Vagina (tissue), 2 donors: ENCODE measurements at places on chromosomes 1 and 21.

- no peaks in the 10 kb centered on the region for H3K27me3 ChIP-seq
- DNase-seq: no peak
- no peak overlapping the region for H3K27ac ChIP-seq
- H3K4me3 ChIP-seq: no peak overlapping the region
- no peaks in the 10 kb centered on the region for H3K4me1 ChIP-seq
These were observed 52.9 kb upstream of the RGS1 start for GRCh38 chr1:192522673-192523072.

- H3K36me3 ChIP-seq: no peaks in the 10 kb centered on the region
- H3K4me1 ChIP-seq: peaks cover 28% of the 10 kb centered on the region
These were observed 43.4 kb downstream of the CNST start for GRCh38 chr1:246609632-246610031.

DNA sequence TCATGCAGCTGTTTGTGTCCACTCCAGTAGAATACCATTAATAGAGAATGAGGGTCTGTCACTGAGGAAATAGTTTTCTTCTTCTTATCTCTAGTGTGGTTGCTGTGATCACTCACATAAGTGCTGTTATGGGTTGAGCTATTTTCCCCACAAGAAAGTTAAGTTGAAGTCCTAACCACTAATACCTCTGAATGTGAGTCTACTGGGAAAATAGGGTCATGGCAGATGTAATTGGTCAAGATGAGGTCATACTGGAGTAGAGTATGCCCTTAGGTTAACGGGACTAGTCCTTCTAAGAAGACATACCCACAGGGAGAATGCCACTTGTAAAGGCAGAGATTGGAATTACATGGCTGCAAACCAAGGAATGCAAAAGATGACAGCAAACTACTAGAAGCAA, 70.5 kb upstream of the COL24A1 start:
- H3K4me3 ChIP-seq: no peak overlapping the region
- no peak overlapping the region for H3K27ac ChIP-seq
- no peak for DNase-seq
- no peaks in the 10 kb centered on the region for H3K4me1 ChIP-seq

- no peak within 1 kb of the TSS for H3K27ac ChIP-seq
- peaks cover 34% of the 10 kb centered on the region for H3K27me3 ChIP-seq
- H3K4me1 ChIP-seq: peaks cover 26% of the 10 kb centered on the region
- no peaks in the 10 kb centered on the region for H3K36me3 ChIP-seq
- H3K4me3 ChIP-seq: peak within 1 kb of the TSS; percentile 27
These were observed at the start of gene DMBX1 for GRCh38 chr1:46489638-46490405. TSS of gene DMBX1 (plus strand) at chr1:46489836. CDS start at chr1:46507011, 17,175 bp downstream.
